ENCODE measurements at places on chromosomes 13 and 19.

- DNase-seq, result no peak
These were observed 4.6 kb upstream of the FAM32A start for GRCh38 chr19:16180611-16181010.

DNA sequence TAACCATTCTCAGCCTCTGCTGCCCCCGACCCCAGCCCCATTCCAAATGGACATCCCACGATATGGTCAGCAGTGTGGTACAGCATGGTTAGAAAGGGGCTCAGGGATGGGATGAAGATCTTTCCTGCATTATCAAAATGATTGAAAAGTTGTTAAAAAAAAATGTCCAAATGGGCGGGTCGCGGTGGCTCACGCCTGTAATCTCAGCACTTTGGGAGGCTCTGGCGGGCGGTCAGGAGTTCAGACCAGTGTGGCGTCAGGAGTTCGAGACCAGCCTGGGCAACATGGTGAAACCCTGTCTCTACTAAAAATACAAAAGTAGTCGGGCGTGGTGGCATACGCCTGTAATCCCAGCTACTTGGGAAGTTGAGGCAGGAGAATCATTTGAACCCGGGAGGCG lies 54.3 kb upstream of the ZNF254 start:
- DNase-seq, result no peak

DNA sequence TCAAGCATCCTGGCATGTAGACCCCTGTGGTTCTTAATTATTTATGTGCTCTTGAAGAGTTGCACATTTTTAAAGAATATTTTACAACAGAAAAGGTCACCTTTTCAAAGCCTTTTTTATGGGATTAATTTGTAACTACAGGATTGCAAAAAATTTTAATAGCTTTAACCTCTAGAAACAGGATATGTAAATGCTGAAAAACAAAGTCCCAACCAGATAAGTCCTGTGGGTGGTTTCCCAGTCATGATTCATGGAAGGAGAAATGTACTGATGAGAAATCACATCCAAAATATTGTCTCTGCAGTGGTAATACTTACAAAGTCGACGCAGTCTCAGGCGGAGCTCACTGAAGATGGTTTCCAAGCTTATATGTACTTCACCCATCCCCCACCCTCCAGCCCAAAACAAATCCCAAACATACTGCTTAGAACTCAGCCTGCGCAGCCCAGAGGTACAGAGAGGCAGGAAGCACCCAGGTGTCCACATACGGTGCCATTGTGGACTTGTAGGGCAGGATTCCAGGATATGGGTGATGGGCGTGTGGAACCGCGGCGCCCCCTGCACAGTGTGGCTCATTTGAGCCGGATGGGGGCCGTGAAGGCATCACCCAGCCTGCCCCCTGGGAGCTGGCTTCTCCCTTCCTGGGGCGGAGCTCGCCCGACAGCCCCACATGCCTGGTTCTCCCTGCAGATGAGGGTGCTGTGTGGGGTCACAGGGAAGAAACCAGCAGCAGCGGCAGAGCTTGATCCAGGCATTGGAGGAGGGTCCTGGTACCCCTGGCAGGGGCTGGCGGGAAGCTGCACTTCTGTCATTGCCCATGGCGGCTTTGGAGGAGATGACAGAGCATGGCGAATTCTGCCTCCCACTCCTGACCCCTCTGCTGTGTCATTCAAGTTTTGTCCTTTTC lies 101.2 kb downstream of the ATP11A start:
- DNase-seq, result no peak

GRCh38 chr13:41746259-41746658 lies 214.7 kb downstream of the VWA8 start:
- no peak for DNase-seq

DNA sequence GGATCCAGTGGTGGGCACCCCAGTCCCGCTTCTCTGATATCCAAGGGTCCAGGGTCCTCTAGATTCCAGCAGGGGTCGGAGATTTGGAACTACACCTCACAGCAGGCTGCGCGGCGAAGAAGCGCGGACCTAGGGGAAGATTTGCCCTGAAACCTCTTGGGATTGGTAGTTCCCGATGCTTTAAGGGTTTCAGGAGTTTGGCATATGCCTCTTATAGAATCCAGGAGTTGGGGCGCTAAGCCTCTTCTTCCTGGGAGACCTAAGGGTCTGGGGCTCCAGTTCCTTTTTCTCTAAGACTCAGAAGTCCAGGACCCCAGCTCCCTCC lies 349 bp downstream of the BCL2L12 start:
- no peak for DNase-seq

DNA sequence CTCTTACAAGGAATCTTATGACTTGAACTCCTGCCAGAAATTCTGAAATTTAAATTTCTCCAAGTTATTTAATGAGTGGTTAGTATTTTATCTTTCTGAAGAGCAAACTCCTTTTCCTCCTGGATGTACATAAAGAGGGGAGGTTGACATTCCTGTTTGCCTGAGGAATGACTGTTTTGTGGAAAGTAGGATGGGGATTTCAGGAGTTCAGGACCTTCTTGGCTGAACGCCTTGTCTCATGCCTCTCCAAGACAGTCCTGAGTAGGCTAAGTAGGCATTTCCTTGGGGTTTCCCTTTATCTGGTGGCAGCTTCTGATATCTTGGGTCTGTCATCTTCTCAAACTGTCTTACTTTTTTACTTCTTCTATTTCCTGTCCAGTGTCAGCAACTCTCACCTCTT lies 356.6 kb downstream of the TDRD3 start:
- no peak for DNase-seq

GRCh38 chr13:27500806-27501534 lies 50.6 kb upstream of the MTIF3 start:
- DNase-seq, result no peak
